ENCODE measurements at places on chromosomes 11 and 22.

- no peak for DNase-seq
Observed at GRCh38 chr22:24165673-24166072, 15.6 kb upstream of the SUSD2 start.

GRCh38 chr11:114366331-114367243, 33.7 kb downstream of the C11orf71 start:
- peak; percentile 88 for DNase-seq

GRCh38 chr11:111531687-111532364, 8.7 kb upstream of the LAYN start:
- peak; percentile 88 for DNase-seq

GRCh38 chr11:119299416-119299815, 17.5 kb downstream of the MCAM start:
- DNase-seq: no peak

DNA sequence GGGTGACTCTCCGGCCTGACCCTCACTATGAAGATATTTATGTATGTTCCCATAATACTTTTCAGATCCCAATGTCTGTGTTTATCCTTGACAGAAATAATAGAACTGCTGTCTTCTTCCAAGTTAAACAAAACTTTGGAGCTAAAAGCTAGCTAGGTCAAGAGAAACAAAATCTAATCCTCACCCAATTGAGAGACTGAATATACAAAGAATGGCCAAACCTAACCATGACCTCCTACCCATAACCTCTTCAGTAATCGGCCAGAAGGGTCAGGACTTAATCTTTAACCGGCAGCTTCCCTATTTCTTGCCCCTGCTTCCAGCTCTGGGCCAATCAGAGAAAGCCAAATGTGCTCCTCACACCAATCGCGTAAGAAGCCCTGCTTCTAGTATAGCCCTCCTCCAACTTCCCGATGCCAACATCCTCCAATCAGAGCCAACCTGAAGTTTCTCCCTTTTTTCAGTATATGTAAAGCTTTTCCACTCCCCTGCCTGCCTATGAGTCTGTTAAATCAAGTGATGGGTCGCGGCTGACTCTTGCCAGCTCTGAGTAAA, 1.7 kb upstream of the DDX6 start:
- peak; percentile 85 for DNase-seq

- DNase-seq: no peak
Observed at GRCh38 chr11:108571001-108571400, 22.6 kb downstream of the EXPH5 start.

- DNase-seq: no peak
Observed at GRCh38 chr11:7596975-7597391, 76.3 kb downstream of the CYB5R2 start.

- no peak for DNase-seq
Observed at GRCh38 chr22:32820131-32821119, 18.9 kb downstream of the TIMP3 start.

- peak; percentile 62 for DNase-seq
Observed at GRCh38 chr11:12679471-12679870, 5.2 kb downstream of the TEAD1 start.

DNA sequence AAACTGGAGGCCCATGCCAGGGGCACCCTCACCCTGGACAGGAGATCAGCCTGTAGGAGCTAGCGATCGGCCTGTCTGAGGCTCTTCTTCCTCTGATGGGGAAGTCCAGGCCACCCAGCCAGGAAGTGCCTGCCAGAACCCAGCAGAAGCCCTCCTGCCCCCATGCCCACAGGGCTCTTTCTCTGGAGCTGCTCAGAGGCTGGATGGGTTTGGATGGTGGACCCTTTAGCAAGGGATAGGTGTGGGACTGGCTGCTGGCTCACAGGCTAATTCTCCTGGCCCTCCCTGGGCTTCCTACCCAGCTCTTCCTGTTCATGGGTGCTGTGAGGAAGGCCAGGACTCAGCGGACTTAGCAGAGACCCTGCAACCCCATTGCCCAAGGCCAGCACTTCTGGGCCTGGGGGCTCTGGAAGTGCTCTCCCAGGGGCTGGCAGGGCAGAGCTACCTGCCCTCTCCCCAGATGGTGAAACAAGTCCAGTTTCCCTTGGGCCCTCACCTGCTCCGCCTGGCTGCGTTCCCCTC, 7.6 kb downstream of the FXYD2 start:
- no peak for DNase-seq
